ENCODE measurements at places on chromosomes 16 and 17. TPM values are rescaled to one million over a fixed set of nuclear protein-coding genes. Genes with fewer than 3 reads are reported as not detected.

HOXB2 gene
- total RNA-seq: 27.8 TPM

DNA sequence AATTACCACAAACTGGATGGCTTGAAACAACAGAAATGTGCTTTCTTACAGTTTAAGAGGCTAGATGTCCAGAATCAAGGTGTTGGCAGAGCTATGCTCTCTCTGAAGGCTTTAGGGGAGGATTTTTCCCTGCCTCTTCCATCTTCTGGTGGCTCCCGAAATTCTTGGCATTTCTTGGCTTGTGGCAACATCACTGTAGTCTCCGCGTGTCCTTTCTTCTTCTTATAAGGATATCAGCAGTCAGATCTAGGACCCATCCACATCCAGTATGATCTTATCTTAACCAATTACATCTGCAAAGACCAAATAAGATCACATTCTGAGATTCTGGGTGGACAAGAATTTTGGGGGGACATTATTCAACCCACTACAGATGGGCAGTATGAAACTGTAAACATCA is 119.2 kb upstream of the PMFBP1 start:
- H3K4me1 ChIP-seq: peaks cover 7% of the 10 kb centered on the region
- no peak overlapping the region for H3K27ac ChIP-seq
- no peak for DNase-seq

KCNJ12 gene
- total RNA-seq: 0.39 TPM

DNA sequence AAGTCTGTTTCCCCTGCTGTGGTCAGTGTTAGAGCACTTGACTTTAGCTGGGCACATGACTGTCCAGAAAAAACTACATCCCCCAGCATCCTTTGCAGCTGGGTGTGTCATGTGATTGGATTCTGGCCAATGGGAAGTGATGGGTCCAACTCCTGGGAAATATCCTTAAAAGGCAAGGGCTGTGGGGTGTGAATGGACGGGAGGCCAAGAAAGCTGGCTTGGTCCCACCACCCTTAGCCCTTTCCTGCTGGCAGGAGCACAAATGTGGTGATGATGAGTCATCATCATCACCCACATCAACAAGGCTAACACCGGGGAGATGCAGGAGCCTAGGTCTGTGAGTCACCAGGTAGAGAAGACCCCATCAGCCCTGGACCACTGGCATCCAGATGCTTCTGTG is 341.7 kb downstream of the C16orf95 start:
- no peak overlapping the region for H3K27ac ChIP-seq
- no peaks in the 10 kb centered on the region for H3K36me3 ChIP-seq
- H3K27me3 ChIP-seq: no peaks in the 10 kb centered on the region

DNA sequence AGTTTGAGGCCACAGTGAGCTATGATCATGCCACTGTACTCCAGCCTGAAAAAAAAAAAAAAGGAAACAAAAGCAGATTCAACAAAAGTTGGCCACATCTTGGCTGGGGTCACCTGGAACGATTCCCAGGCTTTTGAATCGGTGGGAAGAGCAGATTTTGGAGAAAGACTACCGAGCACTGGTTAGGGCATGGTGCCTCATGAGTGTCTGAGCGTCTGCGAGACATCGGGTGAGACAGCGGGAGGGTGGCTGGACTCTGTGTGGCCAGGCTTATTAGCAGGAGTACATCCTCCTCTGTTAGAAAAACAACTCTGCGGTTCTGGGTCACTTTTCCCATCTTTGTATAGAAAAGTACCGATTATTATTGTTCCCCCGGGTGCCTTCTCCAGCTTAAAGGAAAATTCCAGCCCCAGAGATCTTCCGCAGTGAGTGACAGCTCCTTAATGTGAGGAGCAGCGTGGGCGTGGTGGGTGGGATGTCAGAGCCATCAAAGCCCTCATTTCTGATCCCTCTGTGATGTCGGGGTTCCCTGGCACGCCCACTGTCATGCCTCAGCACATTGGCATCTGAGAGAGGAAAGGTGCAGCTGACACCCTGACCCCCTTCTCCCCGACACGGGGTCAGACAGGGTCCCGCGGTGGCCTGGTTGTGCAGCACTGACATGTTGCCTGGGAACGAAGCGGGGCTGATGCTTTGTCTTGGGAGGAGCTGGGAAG is 6.9 kb downstream of the RGS9 start:
- H3K4me1 ChIP-seq: peaks cover 4% of the 10 kb centered on the region
- no peaks in the 10 kb centered on the region for H3K36me3 ChIP-seq
- no peaks in the 10 kb centered on the region for H3K27me3 ChIP-seq
- DNase-seq: no peak
- no peak overlapping the region for H3K4me3 ChIP-seq

DNA sequence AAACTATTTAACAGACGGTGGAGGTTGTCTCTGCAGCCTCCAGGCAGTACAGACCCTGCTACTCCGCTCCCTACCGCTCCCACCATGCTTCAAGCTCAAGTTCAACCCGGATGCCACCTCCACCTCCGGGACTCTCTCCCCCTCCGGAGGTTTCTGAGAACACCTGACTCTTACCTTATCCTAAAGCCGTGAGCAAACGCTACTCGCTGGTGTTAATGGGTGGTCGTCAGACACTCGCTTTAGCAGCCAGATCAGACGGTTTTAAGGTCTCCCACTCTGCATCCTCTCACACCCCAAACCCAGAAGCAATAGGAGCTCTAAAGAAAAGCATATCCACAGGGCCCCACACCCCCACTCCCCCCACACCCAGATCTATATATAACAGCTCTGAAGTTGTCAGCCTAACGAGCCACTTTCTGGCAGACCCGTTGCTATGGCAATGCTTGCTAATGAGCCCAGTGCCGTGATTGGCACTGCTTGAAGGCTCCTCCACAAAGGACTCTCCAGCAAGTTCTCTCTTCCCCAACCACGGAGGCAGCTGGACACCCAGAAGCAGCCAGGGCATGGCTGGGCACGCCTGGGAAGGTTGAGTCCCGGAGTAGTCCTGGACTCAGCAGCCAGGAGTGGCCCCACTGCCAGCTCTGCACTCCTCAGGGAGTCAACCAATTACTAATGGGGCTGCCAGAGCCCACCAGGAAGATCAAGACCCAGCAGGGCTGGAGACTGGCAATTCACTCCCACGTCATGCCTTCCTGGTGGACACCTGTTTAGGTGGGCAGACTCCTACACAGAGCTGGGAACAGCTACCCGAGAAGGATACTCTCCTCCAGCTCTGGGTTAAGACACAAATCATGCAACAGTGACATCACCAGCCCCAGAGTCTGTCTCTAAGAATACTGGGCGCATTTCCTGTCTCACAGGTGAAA is 121.2 kb upstream of the RCVRN start:
- H3K27ac ChIP-seq: no peak overlapping the region
- H3K36me3 ChIP-seq: no peaks in the 10 kb centered on the region
- no peak overlapping the region for H3K4me3 ChIP-seq
- peaks cover 10% of the 10 kb centered on the region for H3K4me1 ChIP-seq

DNA sequence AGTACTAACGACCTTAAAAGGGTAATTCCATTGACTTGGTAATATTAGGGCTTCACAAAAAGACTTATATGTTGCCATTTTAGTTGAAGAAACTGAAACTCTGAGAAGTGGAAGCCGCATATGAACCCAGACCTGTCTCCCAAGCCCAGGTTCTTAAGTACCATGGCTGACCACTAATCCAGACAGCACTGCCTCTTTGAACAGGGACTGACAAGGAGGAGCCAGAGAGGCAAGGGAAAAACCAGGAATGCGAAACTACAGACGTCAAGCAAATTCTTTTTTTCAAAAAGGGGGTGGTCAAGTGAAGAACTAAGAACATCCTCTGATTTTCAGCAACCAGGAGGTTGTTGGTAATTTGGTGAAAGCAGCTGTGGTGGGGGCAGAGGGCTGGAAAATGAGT is 15.2 kb downstream of the CYB5D1 start:
- no peaks in the 10 kb centered on the region for H3K4me1 ChIP-seq
- H3K36me3 ChIP-seq: peaks cover 3% of the 10 kb centered on the region
- H3K4me3 ChIP-seq: no peak overlapping the region
- H3K27ac ChIP-seq: no peak overlapping the region

GRCh38 chr17:60393840-60394723 is 2.1 kb upstream of the USP32 start:
- H3K27me3 ChIP-seq: no peaks in the 10 kb centered on the region
- DNase-seq: no peak
- H3K36me3 ChIP-seq: no peaks in the 10 kb centered on the region
- H3K27ac ChIP-seq: no peak overlapping the region
- no peak overlapping the region for H3K4me3 ChIP-seq
- peaks cover 18% of the 10 kb centered on the region for H3K4me1 ChIP-seq

ABCC3 gene
- 422 TPM for total RNA-seq

TBX2 gene
- 7.6 TPM for total RNA-seq

HSD3B7 gene
- total RNA-seq: 78.8 TPM
